ENCODE measurements at places on chromosomes 11 and 22. TPM values are rescaled to one million over a fixed set of nuclear protein-coding genes. Genes with fewer than 3 reads are reported as not detected.

DNA sequence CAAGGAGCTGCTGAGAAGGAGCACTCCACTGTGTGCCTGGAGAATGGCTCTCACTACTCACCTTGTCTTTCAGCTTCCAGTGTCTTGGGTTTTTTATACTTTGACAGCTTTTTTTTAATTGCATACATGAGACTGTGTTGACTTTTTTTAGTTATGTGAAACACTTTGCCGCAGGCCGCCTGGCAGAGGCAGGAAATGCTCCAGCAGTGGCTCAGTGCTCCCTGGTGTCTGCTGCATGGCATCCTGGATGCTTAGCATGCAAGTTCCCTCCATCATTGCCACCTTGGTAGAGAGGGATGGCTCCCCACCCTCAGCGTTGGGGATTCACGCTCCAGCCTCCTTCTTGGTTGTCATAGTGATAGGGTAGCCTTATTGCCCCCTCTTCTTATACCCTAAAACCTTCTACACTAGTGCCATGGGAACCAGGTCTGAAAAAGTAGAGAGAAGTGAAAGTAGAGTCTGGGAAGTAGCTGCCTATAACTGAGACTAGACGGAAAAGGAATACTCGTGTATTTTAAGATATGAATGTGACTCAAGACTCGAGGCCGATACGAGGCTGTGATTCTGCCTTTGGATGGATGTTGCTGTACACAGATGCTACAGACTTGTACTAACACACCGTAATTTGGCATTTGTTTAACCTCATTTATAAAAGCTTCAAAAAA is 72.6 kb downstream of the NCAPD3 start:
- H3K36me3 ChIP-seq: peaks cover 87% of the 10 kb centered on the region
- H3K4me3 ChIP-seq: no peak overlapping the region
- no peaks in the 10 kb centered on the region for H3K27me3 ChIP-seq
- no peak for DNase-seq
- H3K27ac ChIP-seq: no peak overlapping the region
- no peaks in the 10 kb centered on the region for H3K4me1 ChIP-seq

Gene CTTN
- total RNA-seq: 153 TPM

GRCh38 chr11:125128450-125128849 is 17.0 kb upstream of the TMEM218 start:
- H3K4me1 ChIP-seq: no peaks in the 10 kb centered on the region
- no peaks in the 10 kb centered on the region for H3K27me3 ChIP-seq
- H3K27ac ChIP-seq: no peak overlapping the region
- DNase-seq: no peak

DNA sequence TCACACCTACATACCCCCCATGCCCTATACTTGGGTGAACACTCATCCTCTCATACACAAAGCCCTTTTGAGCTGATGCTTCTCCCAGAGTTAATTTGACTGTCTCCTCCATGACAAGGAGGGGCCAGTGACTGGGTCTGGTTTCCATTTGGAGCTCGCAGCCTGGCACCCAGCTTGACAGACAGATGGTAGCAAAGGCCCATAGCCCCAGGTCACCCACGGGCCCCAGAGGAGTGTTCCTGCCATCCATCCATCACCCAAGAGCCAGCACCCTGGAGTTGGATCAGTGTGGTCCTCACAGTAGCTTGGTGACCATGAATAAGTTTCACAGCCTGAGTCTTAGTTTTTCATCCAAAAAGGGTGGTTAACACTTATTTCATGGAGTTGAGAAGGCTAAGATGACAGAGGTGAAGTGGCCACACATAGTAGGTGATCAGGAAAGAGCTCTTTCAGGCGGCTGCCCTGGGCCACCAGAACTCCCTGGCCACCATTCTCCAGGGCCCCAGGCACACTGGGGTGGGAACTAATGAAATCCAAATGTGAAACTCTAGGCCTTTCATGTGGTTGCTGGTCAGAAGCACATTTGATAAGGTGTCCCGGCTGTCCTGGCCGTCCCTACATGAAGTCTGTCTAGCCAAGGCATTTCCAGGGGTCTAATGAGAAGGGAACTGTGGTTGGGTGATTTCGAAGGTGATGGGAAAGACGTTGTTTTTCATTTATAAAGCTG is 42.4 kb downstream of the LIF start:
- no peaks in the 10 kb centered on the region for H3K36me3 ChIP-seq
- H3K4me3 ChIP-seq: no peak overlapping the region
- H3K4me1 ChIP-seq: peaks cover 23% of the 10 kb centered on the region

DNA sequence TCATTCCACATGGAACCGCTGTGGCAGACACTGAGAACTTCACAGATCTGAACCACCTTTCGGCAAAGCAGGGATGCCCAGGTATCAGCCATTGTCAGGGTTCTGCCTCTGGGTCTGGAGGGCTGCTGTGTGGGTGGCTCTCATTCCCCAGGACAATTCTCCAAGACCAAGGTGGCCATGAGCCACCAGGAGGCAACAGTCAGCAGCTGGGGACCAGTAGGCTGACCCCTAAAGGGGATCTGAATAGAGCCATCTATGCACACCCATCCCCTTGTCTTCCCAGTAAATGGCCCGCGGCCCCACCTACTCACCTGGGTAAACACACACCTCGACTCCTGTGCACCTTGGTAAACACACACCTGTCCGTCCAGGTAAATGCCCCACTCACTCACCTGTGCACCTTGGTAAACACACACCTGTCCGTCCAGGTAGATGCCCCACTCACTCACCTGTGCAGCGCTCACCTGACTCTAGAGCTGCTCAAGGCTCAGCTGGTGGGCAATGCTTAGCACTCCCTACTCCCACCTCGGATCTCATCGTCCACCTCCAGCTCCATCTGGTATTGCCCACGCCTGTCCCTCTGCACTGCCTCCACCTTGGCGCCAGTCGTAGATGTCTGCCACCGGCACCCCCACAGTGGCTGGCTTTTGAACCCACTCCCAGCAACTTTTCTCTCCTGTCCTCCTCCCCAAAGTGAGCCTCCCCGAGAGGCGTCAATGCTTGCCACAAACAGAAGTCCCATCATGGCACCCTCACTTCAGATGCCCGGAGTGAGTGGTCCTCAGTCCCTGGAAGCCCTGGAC is 10.2 kb downstream of the SLC25A1 start:
- H3K36me3 ChIP-seq: no peaks in the 10 kb centered on the region
- no peak overlapping the region for H3K4me3 ChIP-seq
- H3K27ac ChIP-seq: no peak overlapping the region

Gene CDHR5
- not detected for total RNA-seq

DNA sequence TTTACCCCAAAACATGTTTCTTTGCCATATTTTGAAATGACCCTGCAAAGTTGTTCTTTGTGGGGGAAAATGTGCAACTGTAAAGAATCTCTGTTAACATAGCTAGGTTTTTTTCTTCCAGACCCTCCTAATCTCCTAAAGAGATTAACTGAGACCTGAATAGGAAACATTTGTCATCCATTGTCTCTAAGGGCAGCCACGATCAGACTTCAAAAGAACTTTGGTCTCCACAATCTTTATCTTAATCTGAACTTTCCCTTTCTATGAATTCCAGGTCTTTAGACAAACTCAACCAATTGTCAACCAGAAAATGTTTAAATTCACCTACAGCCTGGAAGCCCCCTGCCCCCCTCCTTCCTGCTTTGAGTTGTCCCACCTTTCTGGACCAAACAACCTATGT is 4.6 kb upstream of the LGALS12 start:
- no peak overlapping the region for H3K27ac ChIP-seq
- peaks cover 42% of the 10 kb centered on the region for H3K4me1 ChIP-seq
- no peaks in the 10 kb centered on the region for H3K27me3 ChIP-seq
- H3K36me3 ChIP-seq: no peaks in the 10 kb centered on the region

DNA sequence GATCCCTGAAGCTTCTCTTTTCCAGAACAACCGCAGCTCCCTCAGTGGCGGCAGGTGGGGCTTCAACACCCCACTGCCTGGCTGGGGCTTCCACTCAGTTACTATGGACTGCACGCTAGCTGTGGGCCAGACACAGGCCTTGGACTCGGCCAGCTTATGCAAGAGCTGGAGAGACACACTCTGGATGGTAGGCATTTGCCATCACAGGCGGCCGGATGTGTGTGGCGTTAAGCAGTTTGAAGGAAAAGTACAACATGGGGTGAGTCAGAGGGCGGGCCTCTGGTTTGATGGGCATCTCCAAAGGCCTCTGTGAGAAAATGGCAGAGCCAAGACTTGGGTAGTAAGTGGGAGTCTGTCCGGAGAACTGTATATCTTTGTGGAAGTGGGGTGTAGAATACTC is 17.6 kb downstream of the KCNJ4 start:
- no peaks in the 10 kb centered on the region for H3K4me1 ChIP-seq
- H3K27ac ChIP-seq: no peak overlapping the region
